Activated B cell treated with CpG ODN at 0.5 μM for 24 hours (primary cell): ENCODE measurements at places on chromosomes 1 and 21.

DNA sequence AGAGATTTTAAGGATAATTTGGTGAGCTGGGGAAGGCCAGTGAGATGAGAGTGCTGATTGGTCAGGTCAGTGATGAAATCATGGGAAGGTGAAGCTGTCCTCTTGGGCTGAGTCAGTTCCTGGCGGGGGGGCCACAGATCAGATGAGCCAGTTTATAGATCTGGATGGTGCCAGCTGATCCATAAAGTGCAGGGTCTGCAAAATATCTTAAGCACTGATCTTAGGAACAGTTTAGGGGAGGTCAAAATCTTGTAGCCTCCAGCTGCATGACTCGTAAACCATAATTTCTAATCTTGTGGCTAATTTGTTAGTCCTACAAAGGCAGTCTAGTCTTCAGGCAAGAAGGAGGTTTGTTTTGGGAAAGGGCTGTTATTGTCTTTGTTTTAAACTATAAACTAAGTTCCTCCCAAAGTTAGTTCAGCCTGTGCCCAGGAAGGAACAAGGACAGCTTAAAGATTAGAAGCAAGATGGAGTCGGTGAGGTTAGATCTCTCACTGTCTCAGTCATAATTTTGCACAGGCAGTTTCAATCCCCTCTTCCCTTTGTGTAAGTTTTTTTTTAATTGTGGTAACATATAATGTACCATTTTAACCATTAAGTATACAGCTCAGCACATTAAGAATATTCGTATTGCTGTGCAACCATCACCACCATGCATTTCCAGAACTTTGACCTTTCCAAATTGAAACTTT is 39.4 kb downstream of the PTAFR start:
- no peak for DNase-seq

GRCh38 chr1:99540744-99541143 is 105.2 kb upstream of the PALMD start:
- no peak for DNase-seq

- no peak for DNase-seq
Observed at GRCh38 chr1:175217721-175218531, 25.4 kb upstream of the KIAA0040 start.

- no peak for DNase-seq
Observed at GRCh38 chr1:41849211-41849759, 69.4 kb downstream of the HIVEP3 start.

GRCh38 chr1:198925567-198925966 is 286.7 kb downstream of the PTPRC start:
- DNase-seq: no peak

DNA sequence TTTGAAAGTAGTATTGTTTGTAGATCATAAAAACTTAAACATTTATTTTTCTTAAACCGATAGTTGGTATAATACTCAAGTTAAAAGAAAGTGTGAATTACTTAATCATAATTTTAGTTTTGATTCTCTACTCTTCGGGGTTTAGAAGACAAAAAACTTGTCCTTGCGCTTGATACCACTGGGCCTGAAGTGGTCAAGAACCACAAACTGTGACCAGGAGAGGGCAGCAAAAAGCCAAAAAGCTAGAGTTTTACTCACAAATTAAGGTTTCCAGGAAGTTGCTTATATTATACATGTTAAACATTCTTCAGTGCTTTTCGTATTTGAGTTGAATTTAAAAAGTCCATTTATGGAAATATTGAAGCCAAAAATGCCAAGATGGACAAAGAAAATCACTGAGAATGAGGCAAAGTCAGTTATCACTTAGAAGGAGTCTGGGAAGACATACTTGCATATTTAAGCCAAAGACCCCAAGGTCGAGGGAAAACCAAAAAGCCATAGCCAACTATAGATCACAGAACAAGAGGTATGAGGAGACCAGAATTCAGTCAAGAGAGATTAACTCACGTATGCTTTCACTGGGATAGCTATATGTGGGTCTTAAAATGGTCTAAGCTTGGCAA is 34.2 kb downstream of the EFCAB7 start:
- DNase-seq: no peak

- DNase-seq: no peak
Observed at GRCh38 chr1:187053876-187054275, 225.1 kb downstream of the PLA2G4A start.

DNA sequence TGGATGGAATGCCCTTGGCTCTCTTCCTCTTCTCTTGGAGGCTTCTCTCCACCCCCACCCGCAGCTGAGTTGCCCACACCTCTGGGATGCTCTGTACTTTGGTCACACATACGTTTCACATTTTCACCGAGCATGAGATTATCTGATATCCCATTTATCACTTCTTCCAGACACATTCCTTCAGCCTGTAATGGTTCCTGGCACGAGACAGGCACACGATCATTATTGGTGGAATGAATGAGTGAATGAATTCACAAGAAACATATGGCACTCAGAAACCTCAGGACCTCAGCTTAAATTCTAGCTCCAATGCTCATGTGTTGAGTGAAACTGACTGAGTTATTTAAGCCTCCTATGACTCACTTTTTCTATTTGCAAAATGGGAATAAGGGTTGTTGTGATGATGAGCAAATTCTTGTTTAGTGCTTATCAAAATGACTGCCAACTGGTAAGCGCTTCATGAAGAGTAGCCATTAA is 242.7 kb upstream of the JUN start:
- no peak for DNase-seq

- no peak for DNase-seq
Observed at GRCh38 chr1:67298762-67299161, 8.9 kb upstream of the IL12RB2 start.

DNA sequence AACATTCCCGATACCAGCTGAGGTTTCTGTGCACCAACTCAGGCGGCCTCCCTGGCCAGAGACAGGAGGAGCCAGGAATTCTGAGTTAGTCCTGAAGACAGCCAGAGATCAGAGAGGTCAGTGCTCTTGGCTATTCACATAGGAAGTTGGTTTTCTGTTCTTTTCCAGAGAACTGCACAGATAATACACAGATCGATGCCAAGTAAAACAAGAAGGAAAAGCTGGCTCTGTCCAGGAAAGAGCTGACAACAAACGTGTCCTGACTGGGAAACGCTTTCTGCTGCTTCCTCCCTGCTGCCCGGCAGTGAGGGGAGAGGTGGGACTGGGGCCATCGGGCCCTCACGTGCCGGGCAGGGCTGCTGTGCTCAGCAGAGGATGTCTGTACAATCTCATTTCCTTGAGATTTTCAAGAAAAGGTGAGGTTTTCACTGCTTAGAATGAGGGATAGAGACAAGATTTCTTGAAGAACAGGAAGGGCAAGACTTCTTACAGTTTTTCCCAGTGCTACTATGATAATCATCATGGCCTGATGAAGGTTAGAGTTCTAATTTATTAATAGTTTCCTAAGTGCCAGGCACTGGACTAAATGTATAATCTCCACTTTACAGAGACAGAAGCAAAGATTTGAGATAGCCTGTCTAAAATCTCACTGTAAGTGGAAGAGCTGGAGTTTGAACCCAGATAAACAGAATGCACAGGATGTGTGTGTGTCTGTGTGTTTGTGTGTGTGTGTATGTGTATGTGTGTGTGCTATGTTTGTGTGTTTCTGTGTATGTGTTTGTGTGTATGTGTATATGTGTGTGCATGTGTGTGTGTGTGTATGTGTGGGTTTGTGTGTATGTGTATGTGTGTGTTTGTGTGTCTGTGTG is 211.0 kb upstream of the RAB4A start:
- no peak for DNase-seq

GRCh38 chr1:20430355-20431175 is 55.4 kb downstream of the CAMK2N1 start:
- DNase-seq: no peak

DNA sequence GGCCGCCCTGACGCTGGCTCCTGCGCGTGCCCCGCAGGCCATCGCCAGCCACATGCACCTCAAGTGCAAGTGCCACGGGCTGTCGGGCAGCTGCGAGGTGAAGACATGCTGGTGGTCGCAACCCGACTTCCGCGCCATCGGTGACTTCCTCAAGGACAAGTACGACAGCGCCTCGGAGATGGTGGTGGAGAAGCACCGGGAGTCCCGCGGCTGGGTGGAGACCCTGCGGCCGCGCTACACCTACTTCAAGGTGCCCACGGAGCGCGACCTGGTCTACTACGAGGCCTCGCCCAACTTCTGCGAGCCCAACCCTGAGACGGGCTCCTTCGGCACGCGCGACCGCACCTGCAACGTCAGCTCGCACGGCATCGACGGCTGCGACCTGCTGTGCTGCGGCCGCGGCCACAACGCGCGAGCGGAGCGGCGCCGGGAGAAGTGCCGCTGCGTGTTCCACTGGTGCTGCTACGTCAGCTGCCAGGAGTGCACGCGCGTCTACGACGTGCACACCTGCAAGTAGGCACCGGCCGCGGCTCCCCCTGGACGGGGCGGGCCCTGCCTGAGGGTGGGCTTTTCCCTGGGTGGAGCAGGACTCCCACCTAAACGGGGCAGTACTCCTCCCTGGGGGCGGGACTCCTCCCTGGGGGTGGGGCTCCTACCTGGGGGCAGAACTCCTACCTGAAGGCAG is 23.4 kb upstream of the ARF1 start:
- DNase-seq: peak; percentile 31

DNA sequence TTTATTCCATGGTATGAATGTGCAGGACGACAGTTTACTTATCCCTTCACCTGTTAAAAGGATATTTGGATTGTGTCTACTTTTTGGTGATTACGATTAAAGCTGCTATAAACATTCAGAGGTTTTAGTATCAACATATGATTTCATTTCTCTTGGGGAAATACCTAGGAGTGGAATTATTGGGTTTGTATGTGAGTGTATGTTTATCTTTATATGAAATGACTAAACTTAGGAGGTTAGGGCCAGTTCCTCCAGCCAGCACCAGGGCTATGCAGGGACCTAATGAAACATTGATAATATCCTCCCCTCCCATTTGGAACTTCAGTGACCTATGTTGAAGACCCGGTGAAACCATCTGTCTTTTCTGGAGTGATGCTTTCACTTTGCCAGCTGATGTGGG is 13.8 kb downstream of the TMEM51 start:
- DNase-seq: no peak

- no peak for DNase-seq
Observed at GRCh38 chr1:153667439-153667838, 3.4 kb downstream of the ILF2 start.

DNA sequence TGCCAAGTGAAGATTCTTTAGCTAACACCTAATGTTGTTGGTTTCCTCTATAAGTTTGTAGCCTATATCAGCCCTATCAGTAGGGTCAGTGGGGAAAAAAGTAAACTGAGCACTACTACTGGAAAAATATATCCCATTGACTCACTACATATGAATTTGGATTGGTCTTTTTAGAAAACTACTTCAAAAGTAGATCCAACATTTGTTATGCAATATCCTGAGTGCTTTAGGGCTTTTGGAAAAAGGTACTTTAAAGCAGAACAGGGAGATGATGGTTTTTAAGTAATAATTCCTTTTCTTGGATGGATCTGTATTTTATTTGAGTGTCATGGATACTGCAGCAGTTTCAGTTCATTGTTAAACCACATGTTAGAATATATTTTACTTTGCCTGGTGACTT is 7.1 kb downstream of the C1orf21 start:
- no peak for DNase-seq

DNA sequence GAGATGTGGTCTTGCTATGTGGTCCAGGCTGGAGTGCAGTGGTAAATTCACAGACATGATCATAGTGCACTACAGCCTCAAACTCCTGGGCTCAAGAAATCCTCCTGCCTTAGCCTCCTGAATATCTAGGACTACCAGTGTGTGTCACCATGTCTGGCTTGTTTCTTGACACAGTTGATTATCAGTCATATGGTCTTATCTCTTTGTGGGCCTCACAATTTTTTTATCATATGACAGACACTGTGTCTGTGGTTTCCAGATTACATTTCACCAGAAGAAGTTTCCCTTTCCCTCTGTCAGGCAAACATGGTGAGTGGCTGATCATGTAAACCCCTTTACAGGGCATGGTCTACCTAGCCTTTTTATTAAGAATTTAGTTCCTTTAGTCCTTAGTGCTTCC is 96.1 kb downstream of the HFM1 start:
- DNase-seq: no peak

- no peak for DNase-seq
Observed at GRCh38 chr1:160638540-160638857, 8.3 kb downstream of the SLAMF1 start.

DNA sequence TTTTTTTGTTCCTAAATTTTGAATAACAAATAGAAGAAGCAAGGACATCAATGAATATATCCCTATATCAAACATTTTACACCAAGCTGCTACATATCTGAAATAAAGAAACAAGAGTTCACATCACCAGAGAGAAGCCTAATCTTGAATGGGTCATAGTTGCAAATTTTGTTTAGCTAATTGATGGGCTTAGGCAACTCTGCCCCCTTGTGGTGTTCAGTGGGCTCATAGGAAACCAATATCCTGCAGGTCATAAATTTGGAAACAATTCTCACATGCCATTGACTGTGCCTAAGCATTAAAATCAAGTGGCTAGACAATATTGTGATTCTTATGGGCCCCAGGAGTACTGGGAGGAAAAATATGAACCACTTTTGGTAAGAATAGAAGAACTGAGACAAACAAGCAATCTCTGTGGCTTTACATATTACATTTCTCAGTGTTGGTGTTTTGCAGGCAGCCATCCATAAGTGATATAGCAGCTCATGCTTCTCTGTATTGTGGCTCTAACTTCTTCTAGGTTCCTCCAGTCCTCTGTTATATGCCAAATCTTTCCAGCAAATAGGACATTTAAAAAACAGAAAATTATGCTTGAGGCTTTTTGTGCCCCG is 1262.8 kb upstream of the PRMT6 start:
- no peak for DNase-seq

- DNase-seq: no peak
Observed at GRCh38 chr1:153432874-153433681, 16.8 kb downstream of the S100A7A start.

DNA sequence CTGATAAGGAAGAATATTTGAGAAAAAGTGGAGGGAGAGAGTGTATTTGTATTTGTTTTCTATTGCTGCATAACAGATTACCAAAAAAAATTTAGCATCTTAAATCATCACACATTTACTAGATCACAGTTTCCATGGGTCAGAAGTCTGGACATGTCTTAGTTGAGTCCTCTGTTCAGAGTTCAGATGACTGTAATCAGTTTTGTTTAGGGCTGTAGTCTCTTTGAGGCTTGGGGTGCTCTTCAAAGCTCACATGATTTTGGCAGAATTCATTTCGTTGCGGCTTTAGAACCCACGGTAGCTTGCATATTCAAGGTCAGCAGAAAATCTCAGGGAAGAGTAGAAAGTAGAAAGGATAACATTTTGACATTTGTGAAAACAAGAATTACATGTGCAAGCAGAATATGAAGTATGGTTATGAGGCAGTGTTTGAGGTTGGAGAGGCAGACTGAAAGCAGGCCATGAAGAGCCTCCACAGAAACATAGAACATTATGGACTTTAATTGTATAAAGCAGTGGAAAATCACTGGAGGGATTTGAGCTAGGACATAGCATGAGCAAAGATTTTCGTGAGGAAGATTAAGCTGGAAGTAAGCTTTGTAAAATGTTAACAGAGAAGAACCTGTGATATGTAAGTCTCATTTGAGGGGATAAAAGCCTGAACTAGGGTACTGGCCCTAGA is 110.6 kb upstream of the GPR52 start:
- DNase-seq: no peak

GRCh38 chr1:220755309-220755708 is 7.2 kb downstream of the MTARC2 start:
- DNase-seq: no peak
